Sigmoid colon (tissue), 7 donors: ENCODE measurements at places on chromosomes 7 and 10. TPM values are rescaled to one million over a fixed set of nuclear protein-coding genes. Genes with fewer than 3 reads are reported as not detected.

- H3K4me3 ChIP-seq, result no peak overlapping the region
- H3K4me1 ChIP-seq, result no peaks in the 10 kb centered on the region
- no peaks in the 10 kb centered on the region for H3K36me3 ChIP-seq
Measured at GRCh38 chr7:140051820-140052219, 10.9 kb downstream of the PARP12 start.

The C1QL3 gene
- 0.04 TPM for polyA plus RNA-seq

GRCh38 chr7:1104516-1105179 is 16.7 kb downstream of the GPER1 start:
- H3K27ac ChIP-seq, result no peak overlapping the region
- no peaks in the 10 kb centered on the region for H3K4me1 ChIP-seq
- no peaks in the 10 kb centered on the region for H3K27me3 ChIP-seq
- H3K36me3 ChIP-seq, result no peaks in the 10 kb centered on the region
- no peak overlapping the region for H3K4me3 ChIP-seq
- DNase-seq, result no peak

DNA sequence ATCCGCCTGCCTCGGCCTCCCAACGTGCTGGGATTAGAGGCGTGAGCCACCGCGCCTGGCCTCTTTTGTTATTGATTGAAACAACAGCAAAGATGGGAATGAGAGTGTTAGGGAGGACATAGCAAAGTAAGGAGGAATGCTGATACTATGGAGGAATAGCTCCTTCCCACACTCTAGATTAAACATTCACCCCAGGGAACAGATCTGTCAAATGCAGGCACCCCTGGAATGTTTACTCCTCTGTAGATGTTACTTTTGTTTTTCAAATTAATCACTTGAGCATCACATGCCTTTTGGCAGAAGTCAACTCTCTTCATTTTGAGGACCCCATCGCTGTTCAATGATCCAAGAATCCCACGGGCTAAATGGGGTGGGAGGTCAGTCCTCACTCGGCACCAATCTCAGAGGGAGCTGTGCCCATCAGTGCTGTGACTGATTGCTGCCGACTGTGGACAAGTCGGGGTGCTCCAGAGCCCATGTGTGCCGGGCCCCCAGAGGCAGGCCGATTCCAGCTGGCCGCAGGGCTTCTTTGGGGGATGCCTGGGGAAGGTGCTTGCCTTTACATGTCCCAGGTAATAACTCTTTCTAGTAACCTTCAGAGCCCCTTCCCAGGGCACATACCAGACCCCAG is 10.2 kb upstream of the COBL start:
- H3K4me3 ChIP-seq, result no peak overlapping the region
- H3K27ac ChIP-seq, result no peak overlapping the region
- no peaks in the 10 kb centered on the region for H3K4me1 ChIP-seq
- DNase-seq, result no peak

DNA sequence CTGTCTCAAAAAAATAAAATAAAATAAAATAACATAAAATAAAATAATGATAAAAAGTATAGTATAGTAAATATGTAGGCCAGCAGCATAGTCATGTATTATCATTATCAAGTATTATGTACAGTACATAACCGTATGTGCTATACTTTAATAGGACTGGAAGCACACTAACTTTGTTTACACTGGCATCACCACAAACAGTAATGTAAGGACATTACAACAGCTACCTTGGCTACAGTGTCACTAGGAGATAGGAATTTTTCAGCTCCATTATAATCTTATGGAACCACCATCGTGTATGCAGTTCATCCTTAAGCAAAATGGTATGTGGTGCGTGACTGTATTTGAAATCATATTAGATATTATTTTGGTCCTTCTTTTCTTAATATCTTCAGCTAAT is 1163.5 kb upstream of the LRRTM3 start:
- H3K27ac ChIP-seq, result no peak overlapping the region
- H3K4me1 ChIP-seq, result no peaks in the 10 kb centered on the region
- H3K36me3 ChIP-seq, result no peaks in the 10 kb centered on the region

The PTN gene
- not detected for polyA plus RNA-seq

GRCh38 chr10:43407148-43407575 is 1.8 kb downstream of the HNRNPF start:
- no peaks in the 10 kb centered on the region for H3K27me3 ChIP-seq
- H3K4me3 ChIP-seq, result peak overlapping the region; percentile 64
- H3K4me1 ChIP-seq, result peaks cover 53% of the 10 kb centered on the region
- DNase-seq, result peak; percentile 74
- H3K36me3 ChIP-seq, result no peaks in the 10 kb centered on the region

- H3K27me3 ChIP-seq, result no peaks in the 10 kb centered on the region
- no peak for DNase-seq
- no peaks in the 10 kb centered on the region for H3K4me1 ChIP-seq
- no peaks in the 10 kb centered on the region for H3K36me3 ChIP-seq
Measured at GRCh38 chr10:92545556-92545955, 28.3 kb downstream of the IDE start.

The TET1 gene
- not detected for polyA plus RNA-seq

The C10orf105 gene
- polyA plus RNA-seq, result not detected

GRCh38 chr10:8590518-8590917 is 536.0 kb downstream of the GATA3 start:
- H3K27me3 ChIP-seq, result no peaks in the 10 kb centered on the region
- H3K4me1 ChIP-seq, result no peaks in the 10 kb centered on the region
- DNase-seq, result no peak
- no peak overlapping the region for H3K27ac ChIP-seq

DNA sequence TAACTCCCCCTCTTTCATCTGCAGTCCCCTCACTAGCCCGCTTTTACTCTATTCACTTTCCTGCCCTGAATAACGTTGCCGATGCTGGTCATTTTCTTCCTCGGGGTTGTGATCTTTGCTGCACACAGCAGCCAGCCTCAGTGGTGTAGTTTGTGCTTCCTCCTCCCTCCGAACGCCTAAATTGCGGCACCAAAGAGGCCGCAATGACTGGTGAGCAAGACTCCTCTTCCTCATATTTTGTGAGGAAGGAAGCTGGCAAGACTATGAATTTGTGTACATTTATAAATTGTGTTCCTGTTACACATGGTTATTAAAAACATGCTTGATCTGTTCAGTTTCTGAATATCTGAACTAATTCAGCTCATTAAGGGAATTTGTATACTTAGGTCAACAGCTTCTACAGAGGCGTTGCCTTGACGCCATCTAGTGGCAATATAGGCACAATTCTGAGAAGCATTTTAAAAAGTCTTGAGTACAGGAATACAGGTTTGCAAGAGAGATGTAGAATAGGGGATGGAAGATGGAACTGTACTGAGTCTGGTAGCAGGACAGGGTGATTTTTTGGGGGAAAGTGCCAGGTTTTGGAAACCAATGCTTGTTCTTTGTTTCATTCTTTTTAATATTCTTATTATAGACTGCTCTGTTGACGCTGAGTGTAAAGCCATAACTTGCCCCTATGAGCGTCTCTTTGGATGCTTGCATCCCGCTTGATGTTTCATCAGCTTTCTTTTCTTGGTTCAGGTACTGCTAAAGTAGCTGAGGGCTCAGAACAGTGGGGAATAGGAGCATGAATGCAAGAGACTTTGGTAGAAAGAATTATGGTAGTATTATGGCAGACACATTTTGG is 4.1 kb upstream of the TAS2R5 start:
- no peak for DNase-seq
- H3K27me3 ChIP-seq, result no peaks in the 10 kb centered on the region
- no peak overlapping the region for H3K27ac ChIP-seq
- H3K4me3 ChIP-seq, result no peak overlapping the region

DNA sequence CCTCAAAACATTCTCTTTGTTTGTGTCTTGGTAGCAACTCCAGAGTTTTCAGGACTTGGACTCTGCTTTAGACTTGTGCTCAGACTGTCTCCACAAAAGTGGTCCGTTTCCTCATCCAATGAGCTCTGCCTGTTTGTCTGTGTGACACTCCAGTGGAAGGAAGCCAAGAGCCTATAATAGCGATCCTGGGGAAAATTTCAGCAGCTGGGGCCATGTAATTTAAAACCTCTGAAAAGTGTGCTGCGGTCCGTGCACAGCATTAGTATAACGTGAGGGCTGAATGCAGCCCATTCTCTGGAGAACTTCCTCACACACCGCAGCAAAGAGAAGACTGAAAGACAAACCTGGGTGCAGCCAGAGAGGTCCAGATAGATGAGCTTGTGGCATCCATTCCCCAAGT is at the start of gene LRRC17:
Gene LRRC17, plus strand, starts transcription at position 259 of the 400 bp plus-strand sequence. CDS start 20,914 bp downstream, outside the sequence.
- no peaks in the 10 kb centered on the region for H3K36me3 ChIP-seq
- no peaks in the 10 kb centered on the region for H3K27me3 ChIP-seq

GRCh38 chr7:47510192-47510591 is 71.7 kb downstream of the TNS3 start:
- DNase-seq, result peak; percentile 27
- H3K4me3 ChIP-seq, result no peak overlapping the region
- peak overlapping the region; percentile 9 for H3K27ac ChIP-seq
- H3K36me3 ChIP-seq, result no peaks in the 10 kb centered on the region

- H3K27me3 ChIP-seq, result no peaks in the 10 kb centered on the region
- H3K4me3 ChIP-seq, result no peak overlapping the region
- no peaks in the 10 kb centered on the region for H3K4me1 ChIP-seq
- no peaks in the 10 kb centered on the region for H3K36me3 ChIP-seq
Measured at GRCh38 chr7:85104432-85105205, 82.2 kb downstream of the SEMA3D start.

The OPN4 gene
- not detected for polyA plus RNA-seq

The ZC3HAV1L gene
- polyA plus RNA-seq, result 0.92 TPM

GRCh38 chr7:132480534-132480933 is 95.7 kb downstream of the PLXNA4 start:
- H3K4me1 ChIP-seq, result peaks cover 11% of the 10 kb centered on the region
- H3K4me3 ChIP-seq, result no peak overlapping the region
- no peak overlapping the region for H3K27ac ChIP-seq
- H3K36me3 ChIP-seq, result no peaks in the 10 kb centered on the region
- H3K27me3 ChIP-seq, result no peaks in the 10 kb centered on the region

DNA sequence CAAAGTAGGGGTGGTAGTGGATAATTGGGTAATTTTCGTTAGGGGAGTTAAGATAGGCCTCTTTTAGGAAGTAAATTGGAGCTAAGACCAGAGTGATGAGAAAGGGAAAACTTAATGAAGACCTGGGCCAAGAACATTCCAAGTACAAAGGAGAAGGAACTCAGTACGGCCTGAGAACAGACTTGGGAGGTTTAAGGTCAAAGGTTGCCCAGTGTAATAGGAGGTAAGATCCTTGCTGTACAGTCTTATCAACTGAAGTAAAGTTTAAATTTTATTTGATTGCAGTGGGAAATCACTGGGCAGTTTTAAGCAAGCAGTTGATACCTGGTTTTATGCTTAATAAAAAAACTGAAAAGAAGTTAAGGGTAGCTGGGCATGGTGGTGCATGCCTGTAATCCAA is 76.4 kb downstream of the MPLKIP start:
- peaks cover 3% of the 10 kb centered on the region for H3K4me1 ChIP-seq
- DNase-seq, result no peak
- no peaks in the 10 kb centered on the region for H3K27me3 ChIP-seq
- H3K36me3 ChIP-seq, result no peaks in the 10 kb centered on the region
- H3K4me3 ChIP-seq, result no peak overlapping the region

GRCh38 chr10:30231071-30231652 is 117.9 kb downstream of the MTPAP start:
- no peak for DNase-seq
- H3K27ac ChIP-seq, result no peak overlapping the region
- no peaks in the 10 kb centered on the region for H3K36me3 ChIP-seq
- H3K27me3 ChIP-seq, result no peaks in the 10 kb centered on the region
- H3K4me1 ChIP-seq, result no peaks in the 10 kb centered on the region
